ENCODE measurements at places on chromosomes 3 and 15. TPM values are rescaled to one million over a fixed set of nuclear protein-coding genes. Genes with fewer than 3 reads are reported as not detected.

- DNase-seq = no peak
Measured at GRCh38 chr3:4505688-4506558, 12.8 kb downstream of the ITPR1 start.

GRCh38 chr15:57596301-57596855 lies 4.7 kb downstream of the MYZAP start:
- no peak for DNase-seq

DNA sequence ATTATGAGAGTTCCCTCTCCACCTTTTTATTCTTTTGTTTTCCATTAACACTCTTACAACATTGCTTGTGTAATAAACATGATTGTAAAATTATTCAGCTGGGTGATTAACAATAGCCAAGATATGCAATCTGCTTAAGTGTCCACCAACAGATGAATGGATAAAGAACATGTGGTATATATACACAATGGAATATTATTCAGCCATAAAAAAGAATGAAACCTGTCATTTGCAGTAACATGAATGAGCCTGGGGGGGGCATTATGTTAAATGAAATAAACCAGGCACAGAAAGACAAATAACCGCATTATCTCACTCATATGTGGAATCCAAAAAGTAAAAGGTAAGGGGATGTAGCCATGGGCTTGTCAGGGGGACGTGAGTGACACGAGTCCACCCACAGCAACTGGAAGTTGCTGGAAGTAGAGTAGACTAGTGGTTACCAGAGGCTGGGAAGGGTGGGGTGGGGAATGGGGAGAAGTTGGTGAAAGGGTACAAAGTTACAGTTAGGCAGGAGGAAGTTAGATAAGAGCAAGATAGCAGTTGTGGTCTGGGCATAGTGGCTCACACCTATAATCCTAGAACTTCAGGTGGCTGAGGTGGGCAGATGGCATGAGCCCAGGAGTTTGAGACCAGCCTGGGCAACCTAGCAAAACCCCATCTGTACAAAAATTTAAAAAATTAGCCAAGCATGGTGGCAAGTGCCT lies 28.7 kb upstream of the CD47 start:
- DNase-seq = no peak

GRCh38 chr15:96792216-96792615 lies 461.7 kb downstream of the NR2F2 start:
- DNase-seq = no peak

DNA sequence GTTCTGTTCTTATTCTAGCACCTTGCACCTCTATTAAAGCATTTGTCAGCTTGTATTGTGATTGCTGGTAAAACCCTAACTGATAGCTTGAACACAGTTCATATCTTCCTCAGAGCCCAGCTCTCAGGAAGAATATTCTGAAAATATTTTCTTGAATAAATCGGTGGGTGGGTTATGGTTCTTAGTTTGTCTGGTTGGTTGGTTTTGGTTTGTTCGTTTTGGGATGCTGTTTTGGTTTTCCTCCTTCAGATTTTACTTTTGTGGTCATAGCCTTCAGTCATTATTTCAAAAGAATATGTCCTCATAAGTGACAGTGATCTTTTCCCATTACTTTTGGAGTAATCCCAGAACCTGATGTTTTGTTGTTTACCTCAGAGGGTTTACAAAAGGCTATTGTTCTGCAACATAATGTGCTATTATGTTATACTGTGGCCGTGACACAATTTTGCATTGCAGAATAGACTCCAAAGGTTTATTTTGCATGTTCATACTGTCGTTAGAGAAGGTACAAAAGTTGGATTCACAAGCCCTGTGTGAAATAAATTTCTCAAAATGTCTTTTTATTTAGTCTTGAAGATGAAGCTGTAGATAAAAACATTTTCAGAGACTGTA lies 2.7 kb upstream of the TMEM87A start:
- no peak for DNase-seq

GRCh38 chr15:56814429-56814828 lies 81.1 kb upstream of the ZNF280D start:
- no peak for DNase-seq

DNA sequence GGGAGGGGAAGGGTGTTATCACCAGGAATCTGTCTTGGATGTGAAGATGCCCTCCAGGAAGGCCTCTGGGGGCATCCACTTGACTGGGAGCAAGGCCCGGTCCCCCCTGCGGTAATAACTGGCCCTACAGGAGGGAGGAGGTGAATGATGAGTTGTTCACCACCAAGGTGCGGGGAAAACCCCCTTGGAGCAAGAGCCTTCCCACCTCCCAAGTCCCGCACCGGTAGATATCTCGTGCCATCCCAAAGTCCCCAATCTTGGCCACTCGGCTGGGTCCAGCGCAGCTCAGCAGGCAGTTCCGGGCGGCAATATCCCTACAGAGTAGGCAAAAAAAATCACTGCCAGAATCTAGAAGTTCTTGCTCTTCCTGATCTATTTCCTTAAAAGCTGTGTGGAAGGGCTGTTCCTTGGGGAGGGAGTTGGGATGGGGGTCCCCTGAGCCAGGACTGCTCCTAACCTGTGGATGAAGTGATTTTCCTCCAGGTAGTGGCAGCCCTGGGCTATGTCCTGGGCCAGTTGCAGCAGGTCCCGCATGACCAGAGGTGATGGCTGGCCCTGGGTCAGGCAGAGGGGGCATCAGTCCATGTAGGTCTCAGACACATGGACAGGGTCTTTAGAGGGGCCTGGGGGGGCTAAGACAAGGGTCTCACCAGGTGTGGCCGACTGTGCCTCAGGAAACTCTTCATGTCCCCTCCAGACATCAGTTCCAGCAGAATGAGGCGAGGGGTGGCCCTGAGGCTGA lies 8.7 kb downstream of the LTK start:
- no peak for DNase-seq

DNA sequence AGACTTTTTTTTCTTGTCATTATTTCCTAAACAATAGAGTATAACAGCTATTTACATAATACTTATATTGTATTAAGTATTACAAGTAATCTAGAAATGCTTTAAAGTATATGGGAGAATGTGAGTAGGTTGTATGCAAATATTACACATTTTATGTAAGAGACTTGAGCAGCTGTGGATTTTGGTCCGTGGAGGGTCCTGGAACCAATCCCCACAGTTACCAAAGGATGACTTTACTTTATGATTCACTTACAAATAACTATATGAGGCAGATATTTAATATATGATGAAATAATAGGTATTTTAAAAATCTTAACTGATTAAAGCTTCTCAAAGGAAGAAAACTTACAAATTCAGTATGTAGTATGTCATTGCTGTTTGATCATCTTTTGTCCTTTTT lies 56.3 kb downstream of the PPP2R3A start:
- DNase-seq = no peak

DNA sequence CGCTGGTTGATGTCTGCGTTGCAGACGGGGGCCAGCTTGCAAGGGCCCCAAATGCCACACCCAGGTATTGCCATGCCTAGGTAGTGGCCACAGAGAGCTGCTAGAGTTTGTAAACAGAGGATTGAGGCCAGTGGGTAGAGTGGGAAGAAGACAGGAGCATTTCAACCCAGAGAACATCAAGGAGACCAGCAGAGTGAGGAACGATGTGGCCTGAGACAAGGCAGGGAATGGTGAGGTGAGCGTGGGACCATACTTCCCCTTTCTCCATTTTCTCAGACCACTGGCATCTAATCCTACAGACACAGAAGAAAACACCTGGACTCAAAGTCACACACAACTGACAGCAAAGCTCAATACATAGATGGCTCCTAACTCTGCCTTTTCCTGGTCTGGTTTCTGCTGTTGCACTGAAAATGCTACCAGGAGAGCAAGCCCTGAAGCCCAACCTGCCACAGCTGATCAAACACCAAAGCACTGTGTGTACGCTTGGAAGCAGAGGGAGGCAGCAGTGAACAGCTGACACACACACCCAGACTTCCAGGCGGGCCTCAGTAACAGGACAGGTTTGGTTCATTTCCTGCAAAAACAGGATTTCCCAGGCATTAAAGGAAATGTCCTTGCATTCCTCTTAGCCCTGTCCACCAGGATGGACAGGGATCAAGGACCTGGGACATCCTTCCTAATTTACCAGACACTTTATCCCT lies 1.6 kb downstream of the FAM174B start:
- DNase-seq = no peak

DNA sequence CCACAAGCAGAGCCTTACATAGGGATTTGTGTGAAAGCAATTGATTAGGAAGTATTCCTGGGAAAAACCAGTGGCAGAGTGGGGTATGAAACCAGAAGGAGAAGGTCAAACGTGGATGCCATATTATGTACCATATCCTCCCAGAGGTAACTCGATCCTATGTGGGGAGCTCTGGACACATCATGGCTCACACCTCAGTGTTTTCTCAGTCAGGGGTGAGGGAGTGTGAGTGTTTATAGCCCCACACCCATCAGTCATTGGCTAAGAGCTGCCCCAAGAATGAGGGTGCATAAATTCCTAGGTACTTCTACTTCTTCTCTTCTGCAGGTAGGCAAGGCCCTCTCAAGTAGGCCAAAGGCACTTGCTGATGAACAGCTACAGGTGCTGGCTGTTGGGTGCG lies 28.2 kb upstream of the PDZRN3 start:
- no peak for DNase-seq

DNA sequence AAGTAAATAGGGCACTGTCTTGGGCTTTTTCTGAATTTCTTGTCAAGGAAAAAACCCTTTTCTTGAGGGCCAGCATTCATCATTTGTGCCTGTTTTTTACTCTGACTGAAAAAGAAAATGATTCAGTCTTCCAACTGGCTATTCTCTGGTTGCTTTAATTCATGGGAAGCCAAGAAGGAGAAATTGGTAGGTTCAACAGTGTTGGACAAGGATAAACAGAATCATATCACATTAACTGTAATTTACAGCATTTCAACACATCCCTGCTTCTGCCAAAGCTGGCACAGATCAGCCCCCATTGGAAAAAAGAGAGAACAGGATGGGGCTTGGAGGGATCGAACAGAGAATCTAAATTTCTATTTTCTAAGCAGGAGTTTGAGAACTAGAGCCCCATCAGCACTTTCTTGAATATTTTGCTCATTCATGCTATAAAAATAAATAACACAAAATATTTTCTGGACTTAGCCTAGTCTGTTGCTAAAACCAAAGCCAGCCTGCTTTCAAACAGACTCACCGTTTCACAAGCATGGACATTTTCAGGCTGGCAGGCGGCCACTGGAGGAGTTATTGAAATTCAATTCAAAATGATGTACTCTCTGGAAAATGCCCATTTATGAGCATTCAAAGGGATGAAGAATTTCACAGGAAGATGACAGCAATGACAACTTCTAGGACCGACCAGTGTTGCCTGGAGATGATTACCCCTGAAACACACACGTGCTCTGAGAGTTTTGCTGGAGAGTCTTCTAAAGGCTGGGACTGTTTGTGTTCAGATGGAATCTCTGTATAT lies 181.2 kb downstream of the WNT5A start:
- DNase-seq = no peak

GRCh38 chr3:142154186-142154585 lies 4.8 kb upstream of the TFDP2 start:
- no peak for DNase-seq

- no peak for DNase-seq
Measured at GRCh38 chr3:108414007-108414406, 96.4 kb downstream of the MYH15 start.

DNA sequence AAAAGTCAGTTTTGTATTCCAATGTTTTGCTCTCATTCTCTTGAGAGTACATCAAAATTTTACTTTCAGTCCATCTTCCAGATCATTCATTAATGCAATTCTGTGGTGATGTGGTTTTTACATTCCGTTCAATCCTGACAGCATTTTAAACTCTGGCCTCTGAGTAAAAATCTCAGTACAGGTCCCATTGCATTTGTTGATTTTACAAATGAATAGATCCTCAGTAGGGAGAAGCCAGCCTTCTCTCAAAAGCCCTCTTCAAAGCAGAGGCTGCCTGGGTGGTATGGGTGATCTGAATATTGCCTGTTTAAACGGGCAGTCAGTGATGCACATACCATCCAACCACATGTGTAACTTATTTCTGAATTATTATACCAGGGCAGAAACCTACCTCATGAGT lies 72.5 kb upstream of the TSC22D2 start:
- DNase-seq = no peak

DNA sequence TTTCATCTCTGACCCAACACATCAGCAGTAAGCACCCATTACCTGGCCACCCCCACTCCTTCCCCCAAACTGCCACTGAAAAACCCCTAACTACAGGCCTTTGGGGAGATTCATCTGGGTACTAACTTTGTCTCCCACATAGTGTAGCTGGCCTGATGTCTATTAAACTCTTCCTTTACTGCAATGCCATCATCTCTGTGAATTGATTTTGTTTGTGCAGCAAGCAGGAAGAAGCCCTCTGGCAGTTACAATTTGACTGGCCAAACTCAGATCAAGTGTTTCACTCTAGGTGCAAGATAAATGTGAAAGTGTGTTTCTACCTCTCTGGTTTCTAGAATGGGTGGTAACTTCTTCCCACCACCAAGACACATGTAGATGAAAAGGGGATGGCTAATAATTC lies 26.7 kb upstream of the OR5K4 start:
- DNase-seq = no peak

- no peak for DNase-seq
Measured at GRCh38 chr3:129065720-129066073, 5.1 kb downstream of the GP9 start.

DNA sequence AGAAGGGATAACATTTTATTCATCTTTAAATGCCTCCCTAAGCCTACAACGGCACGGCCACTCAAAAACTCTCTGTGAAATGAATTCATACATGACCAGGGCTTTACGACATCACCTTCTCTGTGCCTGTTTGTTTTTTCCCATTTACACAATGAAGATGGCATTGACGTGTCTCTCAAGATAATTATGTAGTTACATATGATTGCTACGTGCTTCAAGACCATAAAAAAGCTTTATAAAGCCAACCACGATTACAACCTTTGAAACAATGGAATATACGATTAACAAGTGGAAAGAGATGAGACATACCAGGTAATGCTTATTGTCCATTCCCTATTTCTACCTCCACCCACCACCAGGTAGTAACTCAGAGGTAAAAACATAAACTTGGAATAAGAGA lies 168.4 kb downstream of the P3H2 start:
- no peak for DNase-seq

- peak; percentile 37 for DNase-seq
Measured at GRCh38 chr3:140472306-140473020, 205.4 kb upstream of the TRIM42 start.

- no peak for DNase-seq
Measured at GRCh38 chr3:190301591-190301990, 20.7 kb downstream of the CLDN1 start.

GRCh38 chr15:68808770-68809169 lies 11.9 kb downstream of the ANP32A start:
- no peak for DNase-seq

GRCh38 chr15:70633991-70634390 lies 129.4 kb downstream of the UACA start:
- DNase-seq = no peak

DNA sequence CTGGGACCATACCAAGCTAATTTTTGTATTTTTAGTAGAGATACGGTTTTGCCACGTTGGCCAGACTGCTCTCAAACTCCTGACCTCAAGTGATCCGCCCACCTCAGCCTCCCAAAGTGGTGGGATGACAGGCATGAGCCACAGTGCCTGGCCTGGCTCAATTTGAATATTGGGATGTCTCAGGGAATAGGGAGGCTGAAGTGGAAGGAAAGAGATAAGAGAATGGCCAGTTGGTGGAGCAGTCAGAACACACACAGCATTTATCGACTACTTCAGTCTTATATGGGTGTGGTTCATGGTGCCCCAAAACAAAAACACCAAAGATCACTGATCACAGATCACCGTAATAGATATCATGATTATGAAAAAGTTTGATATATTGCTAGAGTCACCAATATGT lies 144.4 kb downstream of the GMNC start:
- peak; percentile 37 for DNase-seq

GRCh38 chr3:69844706-69845105 lies 105.4 kb downstream of the MITF start:
- no peak for DNase-seq

Gene NR2F2
- total RNA-seq = 16.2 TPM

Gene CPLX3
- not detected for total RNA-seq

Gene ITIH1
- total RNA-seq = not detected

Gene TIPIN
- 18.6 TPM for total RNA-seq

All from A172 (cell line).